ENCODE measurements at places on chromosomes 7 and 10.

DNA sequence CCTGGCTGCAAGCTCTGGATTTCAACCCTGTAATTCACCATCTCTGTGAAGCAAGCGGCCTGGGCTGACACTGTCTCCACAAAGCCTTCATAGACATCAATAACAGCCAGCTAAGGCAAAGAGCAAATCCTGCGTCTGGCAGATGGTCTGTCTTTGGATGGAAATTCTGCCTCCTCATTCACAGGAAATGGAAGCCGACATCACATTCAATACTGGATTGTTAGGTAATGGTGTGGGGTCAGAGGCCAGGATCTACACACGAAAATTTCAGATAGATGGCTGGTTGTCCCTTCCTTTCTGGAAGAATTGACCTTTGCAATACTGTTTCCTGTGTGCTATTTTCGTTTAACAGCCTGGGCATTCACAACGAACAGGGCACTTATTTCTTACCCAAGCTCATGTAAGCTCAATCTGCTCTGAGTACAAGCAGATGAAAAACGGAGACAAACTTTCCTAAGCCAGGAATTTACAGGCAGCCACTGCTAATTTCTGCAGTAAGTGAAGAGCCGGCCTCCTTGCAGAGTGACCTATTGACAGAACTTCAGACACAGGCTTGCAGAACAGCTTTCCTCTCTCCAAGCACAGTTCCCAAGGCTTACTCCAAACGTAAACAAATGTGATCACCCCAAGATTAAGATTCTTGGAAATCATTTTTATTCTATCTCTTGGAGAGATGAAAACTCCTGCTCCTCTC, 3.1 kb upstream of the ADAM12 start:
- no peak for DNase-seq

GRCh38 chr10:17344206-17344605, 110.2 kb downstream of the ST8SIA6 start:
- DNase-seq = no peak

GRCh38 chr10:109259293-109259692, 664.0 kb downstream of the XPNPEP1 start:
- DNase-seq = no peak

DNA sequence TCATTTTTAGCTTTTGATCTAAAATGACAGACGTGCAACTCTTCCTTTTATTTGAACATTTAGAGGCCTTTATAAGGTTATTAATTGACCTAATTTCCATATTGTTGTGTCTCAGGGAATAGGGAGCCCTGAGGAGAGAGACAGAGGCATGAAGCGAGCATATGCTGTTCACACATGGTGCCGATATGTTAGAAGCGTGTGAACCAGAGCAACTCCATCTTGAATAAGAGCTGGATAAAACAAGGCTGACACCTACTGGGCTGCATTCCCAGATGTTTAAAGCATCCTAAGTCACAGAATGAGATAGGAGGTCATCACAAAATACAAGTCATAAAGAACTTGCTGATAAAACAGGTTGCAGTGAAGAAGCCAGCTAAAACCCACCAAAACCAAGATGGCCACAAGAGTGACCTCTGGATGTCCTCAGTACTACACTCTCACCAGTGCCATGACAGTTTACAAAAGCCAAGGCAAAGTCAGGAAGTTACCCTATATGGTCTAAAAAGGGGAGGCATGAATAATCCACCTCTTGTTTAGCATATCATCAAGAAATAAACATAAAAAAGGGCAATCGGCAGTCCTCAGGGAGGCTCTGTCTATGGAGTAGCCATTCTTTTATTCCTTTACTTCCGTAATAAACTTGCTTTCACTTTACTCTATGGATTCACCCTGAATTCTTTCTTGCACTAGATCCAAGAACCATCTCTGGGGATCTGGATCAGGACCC, 80.1 kb downstream of the SEC61G start:
- DNase-seq = no peak

- DNase-seq = no peak
These were observed 3.4 kb upstream of the OPN1SW start for GRCh38 chr7:128778946-128779345.

GRCh38 chr10:13787015-13787421, 200.3 kb downstream of the PRPF18 start:
- peak; percentile 76 for DNase-seq

DNA sequence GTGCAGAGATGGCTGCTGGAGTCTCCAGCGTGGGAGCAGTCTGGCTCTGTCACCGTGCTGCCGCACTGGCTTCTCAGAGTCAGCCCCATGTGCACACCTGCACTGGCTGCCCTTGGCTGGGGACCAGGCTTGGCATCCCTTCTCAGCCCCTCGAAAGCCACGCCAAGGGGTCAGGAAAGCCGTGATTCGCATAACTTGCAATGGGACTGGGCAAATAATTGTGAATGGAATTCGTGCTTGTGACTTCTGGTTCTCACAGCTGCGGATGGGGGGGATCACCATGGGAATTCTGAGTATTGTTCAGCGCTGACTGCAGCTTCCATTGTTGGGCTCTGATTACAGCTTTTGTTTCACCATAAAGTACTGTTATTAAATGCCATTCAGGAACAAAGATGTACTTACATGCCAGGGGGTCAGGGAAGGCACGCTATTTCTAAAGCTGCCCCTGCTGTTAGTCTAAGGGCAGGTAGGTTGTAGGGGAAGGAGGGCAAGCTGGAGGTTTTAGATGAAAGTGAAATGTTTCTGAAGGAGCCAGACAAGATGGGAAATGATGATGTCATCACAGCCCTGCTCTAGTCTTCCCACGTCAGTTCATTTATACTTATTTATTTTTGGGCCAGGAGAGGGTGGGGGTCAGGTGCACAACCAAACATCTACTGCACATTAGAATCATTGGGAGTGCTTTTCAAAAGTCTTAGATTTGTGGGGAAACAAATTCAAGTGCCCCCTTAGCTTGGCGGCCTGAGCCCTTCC, 5.8 kb upstream of the PLEKHA1 start:
- DNase-seq = no peak

GRCh38 chr10:60465801-60466200, 76.1 kb upstream of the ANK3 start:
- no peak for DNase-seq

GRCh38 chr10:100303724-100304319, 17.3 kb upstream of the BLOC1S2 start:
- peak; percentile 60 for DNase-seq

Measured in GM10248 (cell line).